Activated T-helper 9 cell treated with anti-CD3 and anti-CD28 coated beads, Interleukin-2, amount 50 U/mL, for 16 hours (primary cell): ENCODE measurements at places on chromosomes 13 and 19.

- DNase-seq: no peak
Measured at GRCh38 chr19:56839652-56840450, 675 bp downstream of the PEG3 start.

- DNase-seq: no peak
Measured at GRCh38 chr13:47067306-47067705, 170.5 kb upstream of the HTR2A start.

GRCh38 chr13:97975280-97975847 is 21.9 kb downstream of the IPO5 start:
- no peak for DNase-seq

DNA sequence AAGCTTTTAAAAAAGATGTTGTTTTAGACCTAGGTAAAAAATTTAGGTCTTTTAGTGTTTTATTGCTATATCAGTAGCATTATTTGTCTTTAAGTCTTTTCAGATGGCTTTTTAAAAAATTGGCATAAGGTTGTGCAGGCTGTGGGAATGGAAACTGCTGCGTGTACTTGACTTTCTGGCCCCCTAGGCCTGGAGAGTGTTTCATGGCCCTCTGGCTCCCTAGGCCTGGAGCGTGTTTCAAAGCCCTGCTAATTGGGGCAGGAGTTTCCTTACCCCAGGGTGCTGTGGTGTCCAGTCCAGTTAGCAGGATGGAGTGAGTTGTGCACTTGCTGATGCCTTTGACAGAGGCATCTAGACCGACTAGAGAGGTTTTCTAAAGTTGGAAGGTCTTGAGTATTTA is 23.8 kb downstream of the PRAM1 start:
- no peak for DNase-seq

DNA sequence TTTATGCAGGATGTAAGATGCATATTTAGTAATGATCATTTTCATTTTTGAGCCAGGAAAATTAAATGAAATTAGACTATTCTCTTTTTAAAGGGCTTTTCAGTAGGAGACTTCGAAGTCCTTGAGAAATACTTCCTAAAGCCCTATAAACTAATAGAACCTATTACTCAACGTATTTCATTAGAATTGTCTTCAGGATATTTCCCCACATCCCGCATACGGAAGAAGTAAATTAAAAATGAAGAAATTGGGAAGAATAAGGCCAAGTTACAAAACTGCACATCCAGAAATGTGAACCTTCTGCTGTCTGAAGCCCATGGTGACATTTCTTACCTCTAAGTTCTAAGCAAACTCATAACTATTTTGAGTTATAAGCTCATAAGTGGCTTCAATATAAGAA is 66.5 kb downstream of the RXFP2 start:
- DNase-seq: no peak

GRCh38 chr13:95137096-95137495 is 164.2 kb downstream of the ABCC4 start:
- no peak for DNase-seq

GRCh38 chr13:28375250-28375930 is 119.5 kb downstream of the FLT1 start:
- DNase-seq: no peak
